Stimulated activated CD8-positive, alpha-beta memory T cell treated with anti-CD3 and anti-CD28 coated beads, Interleukin-7, amount 100 ng/mL, for 24 hours (primary cell): ENCODE measurements at places on chromosomes 7 and 10.

DNA sequence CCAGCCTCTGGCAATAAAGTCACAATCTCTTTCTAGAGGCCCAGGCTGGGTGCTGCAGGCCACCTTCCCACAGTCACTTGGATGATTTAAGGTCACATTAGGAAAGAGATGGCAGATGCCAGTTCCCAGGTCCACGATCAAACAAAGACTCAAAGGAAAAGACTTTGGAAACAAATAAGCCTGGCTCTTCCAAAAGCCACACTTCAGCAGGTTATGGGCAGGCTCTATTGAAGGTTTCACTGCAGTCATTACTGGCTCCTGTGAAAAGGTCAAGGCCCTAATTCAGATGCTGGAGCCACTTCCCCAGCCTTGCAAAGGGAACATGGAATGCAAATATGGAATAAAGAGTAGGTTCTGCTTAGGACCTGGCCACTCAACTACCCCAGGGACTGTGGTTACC lies 104.0 kb upstream of the ZNF32 start:
- no peak for DNase-seq

DNA sequence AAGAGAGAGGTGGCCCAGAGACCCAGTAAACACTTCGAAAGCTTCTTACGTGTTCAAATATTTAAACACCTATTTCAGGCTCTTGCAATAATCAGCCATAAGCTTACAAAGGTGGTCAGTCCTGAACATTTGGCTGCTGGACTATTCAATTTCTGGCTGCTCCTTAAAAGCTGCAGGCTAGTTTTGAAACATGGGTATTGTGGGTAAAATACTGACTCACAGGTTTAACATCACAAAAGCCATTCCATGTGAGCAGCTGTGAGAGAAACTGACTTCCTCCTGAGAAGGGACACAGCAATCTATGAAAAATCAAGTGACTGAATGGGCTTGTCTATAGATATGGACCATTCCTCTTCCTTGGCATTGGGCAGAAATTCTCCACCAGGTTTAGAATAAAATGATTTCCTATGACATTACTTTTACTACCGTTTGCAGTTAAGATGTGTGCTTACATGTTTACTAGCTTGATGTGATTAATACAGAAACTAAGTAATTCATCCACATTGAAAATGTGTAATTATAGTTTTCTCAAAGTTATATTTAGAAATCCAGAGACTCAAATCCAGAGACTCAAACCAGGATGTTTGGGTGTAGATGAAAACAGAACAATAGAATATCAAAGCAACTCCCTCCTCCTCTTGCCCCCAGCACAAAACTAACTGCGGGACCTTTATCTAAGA lies 252.3 kb downstream of the GATA3 start:
- no peak for DNase-seq

DNA sequence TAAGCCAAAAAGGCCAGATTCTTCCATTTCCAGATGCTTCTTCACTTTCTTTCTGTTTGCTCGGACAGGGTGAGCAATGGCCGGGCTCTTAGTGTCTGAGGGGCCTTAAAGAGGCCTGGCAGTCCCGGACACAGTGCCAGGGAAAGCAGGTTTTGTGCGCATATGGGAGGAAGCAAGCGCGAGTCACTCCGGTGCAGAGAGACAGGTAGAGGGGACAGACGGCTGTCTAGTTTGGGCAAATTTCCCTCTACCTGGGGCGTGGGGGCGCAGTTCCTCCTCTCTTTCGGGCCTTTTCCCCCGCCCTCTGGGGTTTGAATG lies 4.7 kb downstream of the NEUROD6 start:
- no peak for DNase-seq

- no peak for DNase-seq
Measured at GRCh38 chr10:64130152-64130551, 609.0 kb downstream of the REEP3 start.

- no peak for DNase-seq
Measured at GRCh38 chr10:283140-283479, 147.9 kb downstream of the ZMYND11 start.

DNA sequence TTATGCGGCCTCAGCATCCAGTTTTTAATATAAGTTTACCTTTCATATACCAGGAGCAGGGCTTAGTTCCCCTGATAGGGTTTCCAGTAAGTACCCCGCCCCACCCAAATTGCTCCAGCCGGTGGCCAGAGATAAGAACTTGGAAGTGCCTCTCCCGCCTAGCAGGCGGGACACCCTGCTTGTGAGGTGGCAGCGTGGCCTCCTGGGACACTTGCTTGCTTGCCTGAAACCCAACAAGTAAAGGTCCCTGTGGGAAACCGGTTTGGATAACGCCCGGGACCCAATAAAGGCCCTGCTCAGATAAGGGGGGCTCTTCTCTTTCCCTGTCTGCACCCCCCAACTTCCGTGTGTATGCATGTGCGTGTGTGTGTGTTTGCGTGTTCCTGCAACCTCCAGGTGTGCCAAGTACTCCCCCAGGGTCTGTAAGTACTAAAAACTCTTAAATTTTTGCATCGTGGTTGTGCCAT lies 154.3 kb downstream of the ARHGAP21 start:
- no peak for DNase-seq

DNA sequence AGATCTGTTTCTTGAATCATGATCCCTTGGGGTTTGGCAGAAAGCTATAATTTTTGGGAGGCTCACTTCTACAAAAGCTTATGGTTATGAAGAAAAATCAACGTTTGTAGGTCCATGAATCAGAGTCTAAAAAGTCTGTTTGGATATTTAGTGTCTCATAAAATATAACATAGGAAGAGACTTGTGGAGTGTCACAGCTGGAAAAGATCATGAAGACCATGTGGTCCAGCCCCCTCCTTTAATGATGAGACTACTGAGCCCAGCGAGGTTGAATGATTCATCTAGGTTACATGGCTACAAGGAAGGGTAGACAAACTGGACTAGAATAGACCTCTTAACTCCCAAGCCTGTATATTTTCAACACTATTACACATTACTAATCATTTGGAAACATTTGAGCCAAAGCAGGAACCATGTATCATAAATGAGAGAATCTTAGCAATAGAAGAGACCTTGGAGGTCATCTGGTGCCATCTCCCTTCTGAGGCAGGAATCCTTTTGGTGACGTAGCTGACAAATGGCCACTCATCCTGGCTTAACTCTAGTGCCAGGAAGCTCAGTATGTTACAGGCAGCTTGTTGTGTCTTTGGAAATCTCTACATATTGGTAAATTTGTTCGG lies 152.5 kb downstream of the CREB5 start:
- DNase-seq: no peak

- DNase-seq: no peak
Measured at GRCh38 chr7:99740573-99741440, 5.8 kb upstream of the CYP3A7 start.

- DNase-seq: no peak
Measured at GRCh38 chr10:90417029-90417428, 440.8 kb downstream of the HTR7 start.

DNA sequence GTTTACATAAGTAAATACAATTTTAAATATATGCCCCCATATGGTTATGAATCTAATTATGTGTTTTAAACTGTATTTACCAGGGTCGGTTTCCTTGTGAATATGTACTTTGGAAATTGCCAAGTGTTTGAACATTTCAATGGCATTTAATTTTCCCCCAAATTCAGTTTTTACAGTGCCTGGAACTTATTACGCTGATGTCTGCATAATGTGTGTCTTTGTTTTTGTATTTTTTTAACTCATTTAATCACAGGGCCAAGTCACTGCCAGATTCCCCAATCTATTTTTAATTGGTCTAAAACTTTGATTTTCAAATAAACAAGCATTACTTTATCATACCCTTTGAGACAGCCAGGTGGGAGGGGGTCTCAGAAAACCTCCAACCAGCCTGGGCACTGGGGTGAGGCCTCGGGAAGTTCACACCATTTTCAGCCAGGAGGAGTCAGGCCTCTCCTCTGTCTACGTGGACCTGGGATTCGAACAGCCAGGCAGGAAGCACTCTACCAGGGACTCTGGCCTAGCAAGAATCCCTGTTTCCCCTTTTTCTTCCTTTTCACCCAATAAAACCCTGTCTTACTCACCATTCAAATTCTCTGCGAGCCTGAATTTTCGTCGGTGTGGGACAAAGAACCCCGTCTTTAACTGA lies 151.5 kb upstream of the COL1A2 start:
- DNase-seq: no peak
